ENCODE measurements at places on chromosomes 1 and 21.

- DNase-seq = peak; percentile 24
Measured at GRCh38 chr1:235266325-235266724, 61.7 kb downstream of the ARID4B start.

DNA sequence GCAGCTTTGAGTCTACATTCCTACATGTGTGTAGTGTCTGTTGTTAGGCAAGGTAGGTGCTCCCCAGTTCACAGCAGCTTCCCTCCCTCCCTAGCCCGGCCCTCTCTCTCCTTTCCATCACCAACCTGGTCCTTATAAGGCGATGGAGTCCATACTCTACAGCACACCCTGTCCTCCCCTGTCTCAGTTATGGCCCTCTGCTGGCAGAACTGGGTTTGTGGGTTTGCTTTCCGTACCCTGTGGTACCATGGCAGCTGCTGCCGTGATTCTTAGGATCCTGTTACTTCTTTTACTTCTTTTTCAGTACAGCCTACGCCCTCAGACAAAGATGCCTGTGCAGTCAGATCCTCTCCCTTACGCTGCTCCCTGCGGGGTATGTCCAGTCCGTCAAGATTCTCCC lies 31.7 kb downstream of the AK5 start:
- DNase-seq = no peak

DNA sequence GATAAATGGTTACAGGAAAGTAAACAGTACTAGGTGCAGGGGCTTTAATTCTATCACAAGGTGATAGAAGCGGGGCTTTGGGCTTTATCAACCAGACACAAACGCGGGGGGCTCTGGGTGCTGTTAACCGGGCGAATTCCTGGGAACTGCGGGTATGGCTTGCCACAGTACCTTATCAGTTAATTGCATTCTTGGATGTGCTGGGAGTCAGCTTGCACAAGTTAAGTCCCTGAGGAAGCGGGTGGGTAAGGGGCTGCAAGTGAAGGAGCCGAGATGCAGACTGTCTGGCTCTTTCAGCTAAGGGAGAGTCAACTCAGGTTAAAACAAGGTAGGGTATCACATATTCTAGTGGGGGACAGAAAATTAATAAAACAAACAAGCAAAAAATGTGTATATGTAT lies 661 bp downstream of the GBP4 start:
- DNase-seq = no peak

GRCh38 chr1:165116732-165117131 lies 239.8 kb downstream of the LMX1A start:
- DNase-seq = peak; percentile 62

- no peak for DNase-seq
Measured at GRCh38 chr1:23701996-23702395, 10.4 kb downstream of the RPL11 start.

DNA sequence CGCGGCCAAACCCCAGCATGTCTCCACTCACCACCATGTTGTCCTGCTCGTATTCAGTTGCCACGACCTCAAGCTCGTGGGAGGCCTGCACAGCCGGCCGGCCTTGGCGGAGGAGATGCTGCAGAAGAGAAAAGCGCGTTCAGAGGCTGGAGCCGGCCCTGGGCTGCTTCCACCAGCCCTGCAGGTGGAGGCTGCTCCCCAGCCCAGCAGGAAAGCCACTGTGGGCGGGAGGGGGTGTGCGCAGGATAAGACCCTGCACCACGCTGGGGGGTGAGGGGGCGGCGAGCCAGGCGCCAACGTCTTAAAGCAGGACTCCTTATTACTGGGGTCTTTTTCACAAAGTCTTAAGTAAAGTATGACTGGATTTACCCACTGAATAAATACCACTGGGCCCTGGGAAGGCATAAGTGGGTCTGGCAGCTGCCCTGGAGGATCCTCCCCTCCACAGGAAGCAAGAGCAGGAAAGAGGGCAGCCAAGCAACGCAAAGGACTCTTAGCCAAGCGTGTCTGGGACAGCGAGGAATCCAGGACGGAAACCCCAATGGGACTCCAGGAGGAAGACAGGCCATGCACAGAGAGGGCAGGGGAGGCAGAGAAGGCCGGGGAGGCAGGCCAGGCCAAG lies 104.8 kb downstream of the NPHP4 start:
- DNase-seq = no peak

DNA sequence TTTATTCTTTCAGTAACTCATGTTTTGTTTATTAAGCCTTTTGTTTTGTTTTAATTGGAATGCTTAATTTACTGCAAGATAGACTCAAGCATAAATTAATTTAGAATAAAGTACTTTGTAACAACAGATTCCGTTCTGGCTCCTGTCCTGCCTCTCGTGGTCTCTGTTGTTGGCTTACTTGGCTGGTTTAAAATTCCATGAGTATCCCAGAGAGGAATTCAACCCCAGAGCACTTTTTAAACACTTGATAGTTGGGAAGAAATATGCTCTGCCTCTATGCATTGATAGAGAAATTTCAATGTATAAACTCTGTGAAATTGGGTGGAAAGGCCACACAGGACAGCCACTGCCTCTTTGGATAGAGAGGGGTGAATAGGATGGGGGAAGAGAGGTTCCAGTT lies 89.7 kb downstream of the ATP5PO start:
- peak; percentile 73 for DNase-seq

DNA sequence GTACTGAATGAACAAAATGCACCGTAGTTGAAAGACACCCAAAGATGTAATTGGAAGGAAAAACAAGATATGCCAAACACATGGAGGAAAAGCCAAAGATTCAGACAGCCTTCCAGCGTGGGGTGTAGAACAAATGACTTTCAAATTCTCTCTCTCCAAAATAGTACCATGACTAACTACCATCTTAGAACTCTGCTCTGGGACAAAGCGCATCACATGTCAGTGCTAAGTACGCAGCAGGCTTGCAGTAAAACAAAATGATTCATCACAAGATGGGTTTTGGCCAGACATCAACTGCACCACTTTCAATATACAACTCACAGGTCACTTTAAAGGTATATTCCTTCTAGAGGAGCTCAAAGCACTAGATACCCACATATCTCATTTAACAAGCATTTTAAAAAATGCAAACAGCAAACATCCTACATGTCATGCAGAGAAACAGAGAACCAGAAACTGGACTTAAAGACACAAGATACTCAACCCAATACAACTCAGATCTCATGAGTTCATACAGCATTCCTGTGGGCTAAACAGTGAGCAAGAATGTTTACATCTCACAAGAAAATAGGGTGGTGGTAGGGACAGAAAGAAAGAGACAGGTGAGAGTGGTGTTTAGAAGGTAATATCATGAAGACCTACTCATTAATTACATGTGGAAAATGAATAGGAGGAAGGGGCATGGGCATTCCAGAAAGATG lies 75.7 kb downstream of the BCAR3 start:
- peak; percentile 95 for DNase-seq

DNA sequence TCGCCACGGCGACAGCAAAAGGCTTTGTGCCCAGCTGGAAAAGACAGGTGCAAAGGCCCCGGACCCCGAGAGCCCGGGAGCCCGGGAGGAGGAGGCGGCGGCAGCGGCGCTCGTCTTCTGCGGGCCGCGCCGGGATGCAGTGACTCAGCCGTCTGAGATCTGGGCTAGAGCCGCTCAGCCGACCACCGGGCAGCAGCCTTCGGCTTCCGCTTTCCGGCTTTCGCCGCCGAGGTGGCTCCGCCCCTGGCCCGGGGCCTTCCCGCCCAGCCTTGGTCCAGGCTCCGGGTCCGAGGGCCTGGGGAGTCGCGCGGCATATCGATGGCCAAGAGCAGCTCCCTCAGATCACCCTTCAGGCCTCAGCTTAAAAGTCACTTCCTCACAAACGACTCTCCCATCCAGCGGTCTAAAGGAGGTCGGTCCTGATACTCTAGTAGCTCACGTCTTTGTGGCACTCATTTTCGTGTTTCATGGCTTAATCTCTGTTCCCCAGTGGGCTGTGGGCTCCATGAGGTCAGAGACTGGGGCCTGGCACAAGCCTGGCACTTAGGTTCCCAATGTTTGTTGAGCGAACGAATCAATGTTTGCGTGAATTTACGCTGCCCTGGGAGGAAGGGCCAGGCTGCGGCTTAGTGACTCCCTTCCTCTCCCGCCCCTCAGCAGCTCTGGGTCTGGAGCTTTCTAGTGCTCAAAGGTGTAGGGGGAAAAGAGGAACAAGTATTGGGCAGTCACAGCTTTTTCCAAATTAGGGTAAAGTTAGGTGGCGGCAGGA lies at the start of gene PHTF1:
PHTF1 (minus strand) TSS at position 154 of the 769 bp plus-strand sequence. CDS start 783 bp downstream, outside the sequence.
- DNase-seq = peak; percentile 82

DNA sequence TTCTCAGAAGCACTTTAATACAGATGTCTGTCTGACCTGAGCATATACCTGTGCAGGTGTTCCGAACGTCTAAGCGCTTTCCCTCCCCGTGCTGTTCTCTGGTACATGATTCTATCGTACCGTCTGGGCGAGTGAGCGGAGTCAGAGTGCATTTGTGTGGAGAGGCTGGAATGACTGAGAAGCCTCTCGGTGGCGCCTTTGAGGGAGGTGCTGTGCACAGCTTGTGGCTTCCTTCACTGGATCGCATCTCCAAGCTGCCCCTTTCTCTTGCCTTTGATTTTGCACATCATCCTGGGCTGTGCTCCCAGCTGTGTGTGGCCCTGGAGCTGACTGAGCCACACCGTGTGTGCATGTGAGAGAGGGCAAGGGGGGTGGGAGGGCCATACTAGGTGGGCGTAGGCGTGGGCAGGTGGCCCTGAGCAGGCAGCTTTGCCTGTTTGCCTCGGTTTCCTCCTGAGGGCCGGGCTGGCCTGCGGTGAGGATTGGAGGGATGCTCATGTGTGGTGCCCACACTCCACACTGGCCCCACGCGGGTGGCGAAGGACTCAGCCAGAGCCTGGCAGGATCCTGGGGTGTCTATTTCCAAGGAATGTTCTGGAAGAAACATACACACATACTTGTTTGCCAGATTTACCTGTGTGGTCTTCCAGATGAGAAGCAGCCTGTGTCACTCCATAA lies 105.3 kb downstream of the ADARB1 start:
- no peak for DNase-seq

GRCh38 chr1:222347627-222348026 lies 200.3 kb downstream of the HHIPL2 start:
- no peak for DNase-seq

- no peak for DNase-seq
Measured at GRCh38 chr1:210441028-210441427, 112.3 kb downstream of the HHAT start.

DNA sequence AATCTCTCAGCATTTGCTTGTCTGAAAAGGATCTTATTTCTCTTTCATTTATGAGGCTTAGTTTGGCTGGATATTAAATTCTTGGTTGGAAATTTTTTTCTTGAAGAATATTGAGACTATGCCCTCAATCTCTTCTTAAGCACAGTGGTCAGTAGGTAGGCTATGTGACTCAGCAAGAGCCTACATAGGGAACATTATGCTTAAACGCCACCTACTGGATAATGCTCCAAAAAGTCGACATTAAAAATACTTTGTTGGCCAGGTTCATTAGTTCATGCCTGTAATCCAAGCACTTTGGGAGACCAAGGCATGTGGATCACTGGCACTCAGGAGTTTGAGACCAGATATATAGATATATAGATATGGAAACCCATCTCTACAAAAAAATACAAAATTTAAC lies 678.0 kb upstream of the USP24 start:
- DNase-seq = peak; percentile 61

DNA sequence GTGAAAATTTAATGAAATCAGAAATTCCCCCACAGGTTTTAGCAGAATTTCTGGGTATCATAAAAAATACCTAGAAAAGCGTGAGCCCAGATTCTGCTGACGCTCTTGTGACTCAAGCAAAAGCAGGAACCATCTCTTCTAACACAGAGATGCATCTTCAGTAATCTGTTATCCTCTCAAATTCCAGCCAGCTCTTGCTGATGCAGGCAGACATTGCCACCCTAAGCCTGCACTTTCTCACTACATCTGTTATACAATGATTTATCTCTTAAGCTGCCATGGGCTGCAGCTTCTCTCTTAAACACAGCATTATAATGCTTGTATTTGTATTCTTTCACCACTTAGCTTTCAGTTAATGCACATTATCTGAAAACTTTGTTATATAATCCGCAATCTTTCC lies 113.0 kb upstream of the RGS1 start:
- DNase-seq = no peak

- DNase-seq = peak; percentile 95
Measured at GRCh38 chr1:78061825-78062523, 16.2 kb downstream of the GIPC2 start.

GRCh38 chr1:4786055-4786454 lies 131.6 kb downstream of the AJAP1 start:
- DNase-seq = no peak
